ENCODE measurements at places on chromosomes 3 and 15.
A peak's percentile ranks its signal among the peaks of the same experiment; 100 is the strongest.

GRCh38 chr3:113035387-113035982 is 44.7 kb downstream of the GTPBP8 start:
- DNase-seq, result peak; percentile 15

GRCh38 chr3:32237670-32238452 is 619 bp upstream of the CMTM8 start:
- no peak for DNase-seq

DNA sequence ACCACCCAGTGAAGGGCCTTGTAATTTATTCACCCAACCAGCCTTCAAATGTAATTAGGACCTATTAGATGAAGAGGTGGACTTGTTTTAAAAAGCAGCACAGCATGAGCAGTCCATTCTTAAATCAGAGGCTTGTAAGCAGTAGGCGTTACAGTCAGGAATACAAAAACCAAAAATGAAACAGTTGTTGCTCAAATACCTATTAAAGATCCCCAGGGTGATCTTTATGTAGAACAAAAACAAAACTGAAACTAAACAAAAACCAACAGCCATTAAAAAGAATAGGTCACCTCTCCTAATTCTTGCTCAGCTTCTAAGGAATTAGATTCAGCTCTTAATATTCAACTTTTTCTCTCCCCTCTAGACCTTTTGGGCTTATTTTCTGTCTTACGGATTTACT is 104.9 kb upstream of the ST8SIA2 start:
- no peak for DNase-seq

DNA sequence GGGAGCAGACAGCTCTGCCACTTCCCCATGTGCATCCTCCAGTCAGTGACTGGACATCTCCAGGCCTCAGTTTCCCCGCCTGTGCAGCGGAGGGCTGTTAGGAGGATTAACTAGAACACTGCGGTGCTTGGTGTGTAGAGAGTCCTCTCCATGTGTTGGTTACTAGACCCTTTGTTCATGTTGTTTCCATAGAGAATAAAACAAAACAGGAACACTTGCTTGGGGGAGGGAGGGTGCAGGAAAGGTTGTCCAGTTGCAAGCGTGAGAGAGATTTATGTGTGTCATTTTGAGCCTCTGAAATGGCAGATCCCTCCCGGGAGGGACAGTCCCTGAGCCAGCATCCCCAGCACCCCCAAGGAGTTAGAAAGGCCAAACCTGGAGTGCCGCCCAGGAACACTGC is 184.0 kb upstream of the LYSMD4 start:
- no peak for DNase-seq

GRCh38 chr3:119308355-119308754 is 14.2 kb downstream of the ARHGAP31 start:
- no peak for DNase-seq

DNA sequence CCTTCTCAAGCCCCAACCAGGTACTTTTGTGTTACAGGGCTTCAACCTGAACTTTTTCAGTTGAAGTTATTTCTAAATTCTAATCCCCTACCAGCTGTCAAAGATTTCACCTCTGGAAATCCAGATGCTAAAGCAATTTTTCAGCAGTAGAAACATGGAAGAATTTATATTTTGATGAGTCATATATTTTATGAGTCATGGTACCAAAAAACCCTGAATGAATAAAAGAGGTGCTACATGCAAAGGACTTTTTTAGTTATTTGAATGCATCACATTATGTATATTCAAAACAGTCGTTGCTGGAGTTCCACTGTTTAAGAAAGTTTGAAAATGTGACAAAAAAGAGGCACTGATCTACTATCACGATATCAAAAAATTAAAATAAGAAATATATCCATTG is 96.0 kb upstream of the ZNF385D start:
- no peak for DNase-seq

DNA sequence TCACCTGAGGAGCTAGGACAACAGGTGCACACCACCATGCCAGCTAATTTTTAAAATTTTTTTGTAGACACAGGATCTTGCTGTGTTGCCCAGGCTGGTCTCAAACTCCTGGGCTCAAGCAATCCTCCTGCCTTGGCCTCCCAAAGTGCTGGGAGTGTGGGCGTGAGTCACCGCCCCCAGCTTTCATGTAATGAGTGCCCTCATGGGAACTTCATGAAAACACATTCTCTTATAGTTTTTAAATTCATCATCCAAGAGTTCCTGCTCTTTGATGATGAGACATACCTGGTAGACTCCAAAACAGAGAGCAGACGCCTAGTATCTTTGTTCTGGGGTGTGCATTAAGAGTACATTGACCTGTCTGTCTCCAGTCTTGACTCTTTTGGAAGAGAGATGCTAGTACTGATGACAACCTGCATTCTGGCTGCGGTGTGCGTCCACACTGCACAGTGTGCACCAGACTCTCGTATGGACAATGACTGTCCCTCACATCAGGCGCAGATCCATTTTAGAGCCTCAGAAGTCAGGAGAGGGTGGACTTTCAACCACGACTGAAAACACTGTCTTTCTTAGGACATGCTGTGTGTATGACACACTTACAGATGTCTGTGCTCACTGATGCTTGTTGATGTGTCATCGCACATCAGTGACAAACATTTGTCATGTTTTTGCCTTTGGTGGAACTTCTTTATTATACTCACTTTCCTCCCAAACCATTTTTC is 2.0 kb downstream of the NRROS start:
- DNase-seq, result no peak

DNA sequence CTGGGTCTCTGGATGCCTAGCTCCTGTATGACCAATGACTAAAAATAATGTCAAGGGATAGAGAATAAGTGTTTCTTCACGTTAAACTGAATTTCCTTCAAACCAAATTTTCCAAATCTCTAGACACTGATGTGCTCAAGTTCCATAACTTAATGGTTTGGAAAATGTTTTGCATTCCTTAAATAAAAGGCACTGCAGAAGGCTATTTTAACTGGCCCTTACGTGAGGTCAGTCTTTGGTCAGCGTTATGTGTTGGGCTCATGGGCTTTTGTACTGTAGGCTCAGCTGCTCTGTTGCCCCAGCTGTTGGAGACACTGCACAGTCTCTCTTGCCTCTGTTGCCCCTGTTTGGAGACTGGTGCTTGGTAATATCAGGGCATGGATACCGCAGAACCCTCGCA is 188.5 kb downstream of the TPRG1 start:
- no peak for DNase-seq

DNA sequence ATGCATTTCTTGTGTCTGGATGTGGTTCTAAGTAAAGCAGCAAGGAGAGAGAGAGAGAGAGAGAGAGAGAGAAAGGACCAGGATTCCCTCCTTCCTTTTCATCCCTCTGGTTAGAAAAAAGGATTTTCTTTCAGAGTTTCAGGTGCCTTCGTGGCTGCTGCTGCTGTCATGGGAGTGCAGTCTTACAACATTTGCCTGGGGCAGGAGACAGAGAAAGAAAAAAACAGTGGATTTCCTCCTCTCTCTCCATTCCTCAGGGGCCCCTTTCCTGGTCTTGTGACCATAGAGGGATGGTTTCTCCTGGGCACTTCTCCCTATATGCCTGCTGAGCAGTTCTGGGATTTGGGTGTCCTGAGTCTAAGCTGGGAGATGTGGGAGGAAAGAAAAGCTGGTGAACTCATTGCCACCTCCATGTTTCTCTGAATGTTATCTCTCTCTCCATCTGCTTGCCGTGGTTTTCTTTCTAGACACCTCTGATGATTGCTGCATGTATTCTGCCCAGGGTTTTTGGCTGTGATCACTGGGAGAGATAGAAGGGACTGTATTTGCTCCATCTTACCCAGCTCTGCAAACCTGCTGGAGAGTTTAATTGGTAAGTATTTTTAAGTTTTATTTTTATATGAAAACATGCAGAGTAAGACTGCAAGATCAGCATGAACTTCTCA is 142.4 kb upstream of the RGMA start:
- DNase-seq, result no peak

- no peak for DNase-seq
These were observed 254.4 kb upstream of the GPR149 start for GRCh38 chr3:154684440-154684839.

DNA sequence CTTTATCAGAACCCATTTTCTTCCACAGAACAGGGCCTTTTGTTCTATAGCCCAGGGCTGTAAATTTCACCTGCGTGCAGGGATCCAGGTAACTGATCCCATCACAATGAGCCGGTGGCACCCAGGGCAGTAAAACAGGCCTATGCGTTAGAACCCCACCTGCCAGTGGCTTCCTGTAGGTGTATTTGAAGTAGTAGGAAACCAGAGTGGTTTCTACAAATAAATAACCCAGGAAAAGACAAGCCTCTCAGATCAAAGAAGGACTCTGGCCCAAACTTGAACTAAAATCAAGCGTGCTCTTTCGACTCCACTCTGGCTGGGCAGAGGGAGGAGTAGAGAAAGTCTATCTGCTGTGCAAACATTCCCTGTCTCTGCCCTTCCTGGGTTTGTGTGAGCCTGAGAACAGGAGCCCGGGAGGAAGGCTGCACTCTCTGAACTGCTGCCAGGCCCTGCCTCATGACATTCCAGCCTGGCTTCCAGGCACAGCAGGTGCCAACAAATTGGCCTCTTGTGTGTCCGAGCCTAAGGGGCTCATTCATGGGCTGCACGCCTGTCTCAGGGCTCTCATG is 77.7 kb downstream of the CEMIP start:
- DNase-seq, result no peak

GRCh38 chr3:122493296-122493695 is 21.4 kb downstream of the KPNA1 start:
- no peak for DNase-seq

GRCh38 chr3:112114576-112115160 is 18.4 kb downstream of the GCSAM start:
- DNase-seq, result no peak

DNA sequence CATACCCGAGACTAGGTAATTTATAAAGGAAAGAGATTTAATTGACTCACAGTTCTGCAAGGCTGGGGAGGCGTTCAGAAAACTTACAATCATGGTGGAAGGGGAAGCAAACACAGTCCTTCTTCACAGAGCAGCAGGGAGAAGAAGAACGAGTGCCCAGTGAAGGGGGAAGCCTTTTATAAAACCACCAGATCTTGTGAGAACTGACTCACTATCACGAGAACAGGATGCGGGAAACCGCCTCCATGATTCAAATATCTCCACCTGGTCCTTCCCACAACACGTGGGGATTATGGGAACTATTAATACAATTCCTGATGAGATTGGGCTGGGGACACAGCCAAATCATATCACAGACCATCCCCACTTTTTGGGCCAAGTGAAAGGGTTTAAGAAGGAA is 58.8 kb upstream of the CTXND1 start:
- DNase-seq, result no peak

DNA sequence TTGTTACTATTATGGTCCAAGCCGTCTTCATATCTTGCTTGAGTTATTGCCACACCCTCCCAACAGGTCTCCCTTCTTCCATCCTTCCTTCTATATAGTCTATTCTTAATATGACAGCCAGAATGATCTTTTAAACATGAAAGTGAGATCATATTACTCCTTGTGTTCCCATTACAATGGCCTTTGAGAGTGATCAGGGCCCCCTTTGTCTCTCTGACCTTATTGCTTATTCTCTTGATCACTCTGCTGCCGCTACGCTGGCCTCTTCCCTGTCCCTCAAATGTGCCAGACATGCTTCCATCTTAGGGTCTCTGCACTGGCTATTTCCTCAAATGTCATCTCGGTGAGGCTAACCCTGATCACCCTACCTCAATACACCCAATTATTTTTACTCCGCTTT is 38.1 kb downstream of the UBE2E2 start:
- no peak for DNase-seq

DNA sequence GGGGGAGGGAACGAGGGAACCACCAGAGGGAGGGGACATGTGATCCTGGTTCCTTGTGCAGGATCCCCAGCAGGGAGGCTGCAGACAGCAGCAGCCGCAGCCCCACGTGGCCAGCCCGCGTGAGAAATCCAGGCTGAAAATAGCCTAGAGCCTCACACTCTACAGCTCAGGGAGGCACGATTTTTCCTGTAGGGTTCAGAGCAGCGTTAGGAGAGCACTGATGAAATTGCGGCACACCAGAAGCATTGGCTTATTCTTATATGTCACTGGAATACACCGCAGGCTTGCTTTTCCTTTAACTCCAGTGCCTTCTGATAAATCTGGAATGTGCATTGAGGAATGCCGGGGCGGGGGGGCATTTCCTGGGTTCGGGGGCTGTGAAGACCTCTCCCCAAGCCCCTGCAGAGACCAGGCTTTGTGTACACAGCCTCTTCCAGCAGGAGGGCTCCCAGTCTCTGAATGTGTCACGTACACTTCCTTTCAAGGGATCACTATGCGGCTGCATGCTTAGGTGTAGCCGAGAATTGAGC is 193.0 kb downstream of the ATP10A start:
- no peak for DNase-seq

GRCh38 chr3:13379201-13379830 is 40.8 kb downstream of the NUP210 start:
- no peak for DNase-seq

- DNase-seq, result peak; percentile 64
These were observed 3.2 kb downstream of the ZDHHC19 start for GRCh38 chr3:196207833-196208607.

DNA sequence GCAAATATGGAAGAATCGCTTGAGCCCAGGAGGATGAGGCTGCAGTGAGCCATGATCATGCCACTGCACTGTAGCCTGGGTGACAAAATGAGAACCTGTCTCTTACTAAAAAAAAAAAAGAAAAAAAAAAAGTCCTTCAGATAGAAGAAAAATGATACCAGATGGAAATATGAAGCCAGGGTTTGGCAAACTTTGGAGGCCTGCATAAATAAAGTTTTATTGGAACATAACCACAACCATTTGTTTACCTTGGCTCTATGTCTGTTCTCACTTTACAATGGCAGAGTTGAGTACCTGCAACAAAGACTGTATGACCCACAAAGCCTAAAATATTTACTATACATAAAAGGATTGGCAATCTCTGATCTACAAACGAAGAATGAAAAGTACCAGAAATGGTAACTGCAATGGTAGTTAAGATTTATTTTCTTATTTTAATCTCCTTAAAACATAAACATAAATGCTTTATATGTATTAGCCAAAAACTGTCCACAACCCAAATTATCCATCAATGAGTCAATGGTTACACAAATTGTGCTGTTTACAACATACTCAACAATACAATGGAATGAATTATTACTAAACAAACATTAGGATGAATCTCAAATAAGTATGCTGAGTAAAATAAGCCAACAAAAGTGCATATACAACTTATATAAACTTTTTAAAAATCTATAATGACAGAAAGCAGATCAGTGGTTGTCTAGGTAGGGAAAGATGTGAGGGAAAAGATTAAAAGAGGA is 41.8 kb downstream of the GOLGB1 start:
- no peak for DNase-seq

GRCh38 chr3:128620268-128620691 is 30.3 kb downstream of the RPN1 start:
- DNase-seq, result no peak

- peak; percentile 8 for DNase-seq
These were observed 338.4 kb upstream of the C2CD4B start for GRCh38 chr15:62503451-62503850.

GRCh38 chr3:172856795-172857742 is 106.5 kb downstream of the ECT2 start:
- DNase-seq, result peak; percentile 67
